Activated CD8-positive, alpha-beta memory T cell treated with anti-CD3 and anti-CD28 coated beads for 48 hours (primary cell): ENCODE measurements at places on chromosomes 7 and 10.

- DNase-seq: no peak
Measured at GRCh38 chr7:68722044-68722443, 876.2 kb upstream of the AUTS2 start.

- DNase-seq: no peak
Measured at GRCh38 chr10:97277551-97277950, 14.9 kb downstream of the ARHGAP19 start.

DNA sequence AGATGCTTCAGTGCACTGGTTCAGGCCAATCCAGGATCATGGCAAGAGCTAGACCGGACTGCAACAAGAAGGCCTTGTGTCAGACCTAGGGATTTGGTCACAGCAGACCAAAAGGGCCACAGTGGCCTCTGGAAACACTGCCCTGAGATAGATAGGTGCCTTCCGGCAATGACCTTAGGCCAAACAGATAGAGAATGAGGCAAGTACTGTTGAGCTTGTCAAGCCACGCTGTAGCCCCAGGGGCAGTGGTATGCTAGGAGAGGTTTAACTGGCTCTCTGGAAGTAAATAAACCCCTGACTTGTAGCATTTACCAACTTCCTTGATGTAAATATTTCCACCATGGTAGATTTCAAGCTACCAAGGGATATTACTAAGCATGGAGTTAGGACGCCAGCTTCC lies 197.5 kb downstream of the GRID1 start:
- no peak for DNase-seq

DNA sequence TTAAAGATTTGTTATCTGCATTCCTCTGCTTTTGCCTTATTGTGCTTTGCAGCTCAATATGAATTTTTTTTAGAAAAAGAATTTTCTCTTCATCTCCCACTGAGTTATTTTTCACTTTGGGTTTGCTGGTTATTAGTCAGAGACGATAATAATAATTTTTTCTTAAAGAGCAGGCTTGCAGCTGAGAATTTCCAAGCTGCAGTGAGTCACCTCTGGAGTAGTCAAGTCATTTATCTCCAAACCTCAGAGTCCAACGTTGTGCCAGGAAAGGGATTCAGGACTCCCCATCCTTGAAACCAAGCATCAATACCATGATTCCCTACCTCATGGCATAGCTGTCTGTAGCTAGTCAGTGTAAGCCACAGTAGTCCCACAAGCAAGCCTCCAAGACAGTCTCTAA lies 15.2 kb upstream of the EGR2 start:
- DNase-seq: no peak

DNA sequence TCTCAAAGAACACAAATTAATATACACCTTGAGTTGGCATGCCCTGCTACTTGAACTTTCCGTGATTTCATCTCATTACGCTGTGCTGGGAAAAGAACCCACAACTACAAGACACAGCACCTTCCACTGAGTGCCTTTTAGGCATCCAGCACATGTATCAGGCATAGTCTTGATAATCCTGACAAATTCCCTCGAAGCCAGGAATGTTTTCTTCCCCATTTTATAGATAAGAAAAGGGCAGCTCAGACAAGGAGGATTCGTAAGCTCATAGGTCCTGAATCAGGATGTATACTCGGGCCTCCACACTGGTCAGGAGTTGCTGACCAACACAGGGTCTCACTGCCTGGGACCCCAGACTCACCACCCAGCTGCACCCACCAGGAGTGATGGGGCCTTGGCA lies 368.6 kb downstream of the TNS3 start:
- DNase-seq: no peak

- no peak for DNase-seq
Measured at GRCh38 chr7:16278167-16278787, 143.1 kb downstream of the CRPPA start.

DNA sequence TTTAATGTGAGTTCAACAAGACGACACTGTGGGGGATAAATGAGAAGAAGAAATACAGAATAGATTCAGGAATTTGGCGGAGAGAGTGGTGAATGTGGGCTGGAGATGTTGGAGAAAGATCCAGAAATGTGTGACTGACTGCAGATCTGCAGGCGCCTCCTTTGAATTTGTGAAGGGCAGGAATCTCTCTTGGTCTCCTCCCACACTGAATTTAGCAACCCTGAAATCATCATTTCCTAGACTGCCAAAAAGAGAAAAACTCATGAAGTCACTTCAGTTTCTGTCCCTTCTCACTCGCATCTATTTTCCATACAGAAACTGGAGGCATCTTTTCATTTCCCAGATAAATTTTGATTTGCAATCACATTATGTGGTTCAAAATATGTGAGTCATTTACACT lies 128.7 kb downstream of the GNAI1 start:
- DNase-seq: no peak
